ENCODE measurements at places on chromosomes 7 and 10.

DNA sequence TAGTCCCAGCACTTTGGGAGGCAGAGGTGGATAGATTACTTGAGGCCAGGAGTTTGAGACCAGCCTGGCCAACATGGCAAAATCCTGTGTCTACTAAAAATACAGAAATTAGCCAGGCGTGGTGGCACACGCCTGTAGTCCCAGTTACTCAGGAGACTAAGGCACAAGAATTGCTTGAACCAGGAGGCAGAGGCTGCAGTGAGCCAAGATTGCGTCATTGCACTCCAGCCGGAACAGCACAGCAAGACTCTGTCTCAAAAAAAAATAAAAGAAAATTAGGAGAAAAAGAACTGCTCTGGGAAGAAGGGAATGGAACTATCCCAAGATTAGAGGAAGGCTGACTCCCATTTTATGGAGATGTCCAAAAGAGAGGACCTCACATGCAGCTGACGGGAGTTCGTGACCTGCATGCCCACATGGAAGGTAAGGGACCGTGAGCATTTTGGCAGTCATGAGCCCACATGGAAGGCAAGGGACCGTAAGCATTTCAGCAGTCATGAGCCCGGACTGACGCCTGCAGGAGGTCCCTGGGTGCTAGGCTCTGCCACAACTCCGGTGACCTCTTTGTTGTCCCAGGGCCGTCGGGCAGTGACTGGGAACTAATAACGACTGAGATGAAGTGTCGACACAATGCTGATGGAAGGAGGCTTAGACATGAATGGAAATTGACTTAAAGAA lies 18.6 kb upstream of the GTPBP4 start:
- no peak for DNase-seq

GRCh38 chr7:45052011-45052410 lies 36.8 kb downstream of the NACAD start:
- DNase-seq = no peak

GRCh38 chr7:18400726-18401125 lies 94.8 kb upstream of the HDAC9 start:
- DNase-seq = no peak

GRCh38 chr10:97921581-97922021 lies 72.0 kb downstream of the GOLGA7B start:
- DNase-seq = no peak

GRCh38 chr10:96390460-96390864 lies 31.7 kb upstream of the OPALIN start:
- DNase-seq = no peak

DNA sequence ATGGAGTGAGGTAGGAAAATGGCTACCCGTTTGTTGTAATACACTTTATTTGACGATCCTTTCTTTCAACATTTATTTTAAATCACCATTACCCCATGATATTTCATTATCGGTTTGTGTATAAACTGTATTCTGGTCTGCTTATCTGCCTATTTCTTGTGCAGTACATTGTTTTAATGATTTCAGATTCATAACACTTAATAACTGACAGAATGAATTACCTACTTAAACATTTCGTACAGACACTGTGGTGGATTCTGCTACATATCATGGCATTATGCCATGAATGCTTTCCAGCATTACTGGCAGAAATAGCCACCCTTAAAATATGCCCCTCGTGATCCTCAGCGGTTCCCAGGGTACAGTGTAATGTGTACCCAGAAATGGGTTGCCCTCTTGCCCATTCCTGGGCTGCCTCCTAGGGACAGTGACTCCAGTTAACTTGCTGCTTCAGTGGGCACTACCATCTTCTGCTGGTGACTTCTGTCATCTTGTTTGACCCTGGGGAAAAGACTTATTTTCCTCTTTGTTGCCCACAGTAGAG lies 74.5 kb downstream of the C1GALT1 start:
- no peak for DNase-seq

GRCh38 chr7:123647106-123647730 lies 8.4 kb upstream of the LMOD2 start:
- DNase-seq = no peak

DNA sequence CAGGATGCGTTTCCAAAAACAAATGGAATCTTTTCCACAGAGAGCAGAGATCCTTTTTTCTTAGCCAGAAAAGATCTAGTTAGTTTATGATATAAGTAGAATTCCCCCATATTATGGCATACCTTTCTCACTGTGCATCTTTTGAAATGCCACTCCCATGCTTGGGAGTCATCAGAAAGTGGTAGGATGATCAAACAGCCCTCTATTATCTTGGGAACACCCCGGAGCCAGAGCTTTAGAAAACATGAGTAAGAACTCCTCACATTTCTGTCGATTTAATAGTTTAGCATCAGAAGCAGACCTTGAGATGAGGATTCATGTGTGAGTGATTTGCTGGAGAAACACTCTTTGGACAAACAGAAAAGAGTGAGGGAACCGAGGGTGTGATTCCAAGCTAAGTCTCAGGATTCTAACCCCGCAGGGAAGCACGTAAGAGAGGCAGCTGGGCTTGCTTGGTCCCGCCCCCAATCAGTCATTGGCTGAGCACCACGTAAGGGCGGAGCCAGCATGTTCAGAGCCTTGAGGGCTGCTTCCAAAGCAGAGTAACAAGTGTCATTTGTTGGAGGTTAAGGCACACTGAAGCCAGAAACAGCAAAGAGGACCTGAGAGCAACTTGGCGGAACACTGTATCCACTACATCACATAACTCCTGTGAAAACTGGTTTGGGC lies 43.7 kb upstream of the NXPH1 start:
- DNase-seq = no peak

- no peak for DNase-seq
Observed at GRCh38 chr7:122304319-122304975, at the start of gene FEZF1. TSS of gene FEZF1 (minus strand) at chr7:122304750. CDS start at chr7:122304437, 313 bp downstream.

- no peak for DNase-seq
Observed at GRCh38 chr10:95394161-95394880, 103.5 kb upstream of the PDLIM1 start.

GRCh38 chr10:69466158-69466490 lies 14.9 kb downstream of the TSPAN15 start:
- DNase-seq = no peak

DNA sequence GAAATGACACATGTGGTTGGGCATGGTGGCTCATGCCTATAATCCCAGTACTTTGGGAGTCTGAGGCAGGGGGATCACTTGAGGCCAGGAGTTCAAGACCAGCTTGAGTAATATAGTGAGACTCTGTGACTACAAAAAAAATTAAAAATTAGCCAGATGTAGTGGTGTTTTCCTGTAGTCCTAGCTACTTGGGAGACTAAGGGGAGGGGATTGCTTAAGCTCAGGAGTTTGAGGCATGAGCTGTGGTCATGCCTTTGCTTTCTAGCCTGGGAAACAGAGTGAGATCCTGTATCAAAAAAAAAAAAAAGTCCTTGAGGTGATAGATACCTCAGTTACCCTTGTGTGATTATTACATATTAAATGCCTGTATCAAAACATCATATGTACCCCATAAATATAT lies 116.7 kb downstream of the SLC25A40 start:
- DNase-seq = no peak

DNA sequence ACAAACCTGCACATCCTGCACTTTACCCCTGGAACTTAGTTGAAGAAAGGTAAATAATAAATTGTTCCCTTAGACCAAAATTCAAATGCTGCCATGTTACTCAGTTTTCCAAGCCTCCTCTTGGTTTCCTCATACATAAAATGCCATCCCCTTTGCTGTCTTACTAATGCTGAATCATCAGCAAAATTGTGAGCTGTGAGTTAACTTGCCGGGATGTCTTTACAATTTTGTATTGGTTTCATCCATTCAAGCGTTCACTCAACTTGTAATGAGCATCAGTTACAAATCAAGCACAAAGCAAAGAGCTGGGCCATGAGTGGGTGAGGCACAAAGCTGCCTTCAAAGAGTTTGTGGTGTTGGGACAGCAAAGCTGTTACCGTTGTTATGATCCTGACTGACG lies 395.8 kb upstream of the ZMIZ1 start:
- DNase-seq = no peak

GRCh38 chr10:85105614-85106255 lies 777.3 kb downstream of the CCSER2 start:
- DNase-seq = no peak

DNA sequence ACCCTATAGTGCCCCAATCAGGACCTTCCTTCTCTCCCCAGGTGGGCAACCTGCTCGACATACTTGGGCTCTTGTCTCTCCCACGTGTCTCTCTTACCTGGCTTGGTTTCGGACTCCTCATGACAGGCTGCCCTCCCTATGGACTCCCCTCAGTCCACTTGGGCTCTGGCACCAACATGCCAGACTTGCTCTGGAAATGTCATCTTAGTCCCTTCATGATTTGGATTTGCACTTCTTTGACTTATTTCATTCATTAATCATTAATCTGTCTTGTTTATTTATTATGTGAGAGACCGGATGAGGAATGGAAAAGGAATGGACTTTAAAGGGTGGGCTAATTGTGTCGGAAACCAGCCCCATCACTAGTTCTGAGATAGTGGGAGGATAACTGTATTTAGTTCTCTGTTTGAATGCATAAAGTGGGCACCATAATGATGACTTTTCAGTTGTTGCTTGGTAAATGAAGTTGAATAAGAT lies 108.0 kb downstream of the SND1 start:
- DNase-seq = no peak

DNA sequence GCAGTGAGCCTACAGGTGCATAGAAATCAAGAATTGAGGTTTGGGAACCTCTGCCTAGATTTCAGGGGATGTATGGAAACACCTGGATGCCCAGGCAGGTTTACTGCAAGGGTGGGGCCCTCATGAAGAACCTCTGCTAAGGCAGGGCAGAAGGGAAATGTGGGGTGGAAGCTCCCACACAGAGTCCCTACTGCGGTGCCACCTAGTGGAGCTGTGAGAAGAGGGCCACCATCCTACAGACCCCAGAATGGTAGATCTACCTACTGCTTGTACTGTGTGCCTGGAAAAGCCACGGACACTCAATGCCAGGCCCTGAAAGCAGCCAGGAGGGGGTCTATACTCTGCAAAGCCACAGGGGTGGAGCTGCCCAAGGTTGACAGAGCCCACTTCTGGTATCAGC lies 533.5 kb downstream of the GPAM start:
- no peak for DNase-seq

- DNase-seq = no peak
Observed at GRCh38 chr7:14483663-14484062, 418.9 kb downstream of the DGKB start.

GRCh38 chr7:57646901-57647246 lies 196.9 kb downstream of the ZNF716 start:
- DNase-seq = no peak

DNA sequence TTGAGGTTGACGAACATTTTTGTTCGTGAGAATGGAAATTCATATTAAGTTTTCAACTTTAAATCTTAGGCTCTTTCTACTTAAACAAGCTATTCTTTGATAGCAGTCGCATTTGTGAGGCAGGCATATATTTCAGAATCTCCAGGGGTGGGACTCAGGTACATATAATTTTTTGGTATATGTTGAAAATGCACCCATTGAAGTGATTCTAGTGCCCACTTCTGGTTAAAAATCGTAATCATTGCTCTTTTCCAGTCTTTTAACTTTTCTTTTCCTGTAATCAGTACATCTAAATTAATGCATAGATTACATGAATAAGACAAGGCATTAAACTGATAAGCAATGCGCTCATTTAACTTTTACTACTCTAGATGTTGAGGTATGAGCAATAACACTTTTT lies 67.8 kb downstream of the ZNRF2 start:
- DNase-seq = no peak

DNA sequence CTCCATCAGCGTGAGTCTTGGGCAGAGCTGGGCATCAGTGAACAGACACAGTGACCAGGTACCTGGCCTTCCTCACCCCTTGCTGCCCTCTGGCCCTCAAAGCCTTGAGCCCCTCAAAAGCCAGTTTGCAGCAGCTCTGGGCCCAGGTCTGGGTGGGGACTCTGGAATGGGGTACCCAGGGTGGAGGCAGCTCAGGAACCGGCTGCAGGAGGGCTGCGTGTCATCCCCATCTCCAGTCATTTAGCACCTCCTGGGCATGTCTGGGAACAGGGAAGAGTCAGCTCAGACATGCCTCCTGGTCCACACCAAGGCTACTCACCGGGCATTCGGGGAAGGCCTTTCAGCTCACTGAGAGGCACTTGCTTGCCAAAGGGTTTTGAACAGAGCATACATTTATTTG lies 503.3 kb downstream of the TCERG1L start:
- no peak for DNase-seq

DNA sequence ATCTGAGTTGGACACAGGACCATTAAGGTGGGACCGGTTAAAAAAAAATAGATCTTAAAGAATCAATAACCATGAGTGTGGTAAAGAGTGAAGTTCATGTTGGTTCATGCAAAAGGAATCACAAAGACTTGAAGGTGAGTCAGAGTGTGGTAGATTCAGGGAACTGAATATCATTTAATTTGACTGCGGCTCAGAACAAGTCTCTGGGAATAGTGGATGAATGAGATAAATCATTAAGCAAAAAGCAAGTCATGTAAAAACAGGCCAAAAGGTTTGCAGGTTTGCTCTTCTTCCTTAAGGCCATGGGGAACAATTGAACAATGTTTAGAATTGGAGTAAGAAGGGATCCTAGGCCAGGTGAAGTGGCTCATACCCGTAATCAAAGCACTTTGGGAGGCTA lies 385.8 kb downstream of the ETV1 start:
- DNase-seq = no peak

GRCh38 chr10:22103701-22104470 lies 100.4 kb upstream of the DNAJC1 start:
- DNase-seq = no peak

GRCh38 chr7:150820148-150820547 lies 19.6 kb downstream of the TMEM176A start:
- no peak for DNase-seq

- no peak for DNase-seq
Observed at GRCh38 chr10:120508393-120508792, 51.4 kb downstream of the PLPP4 start.

DNA sequence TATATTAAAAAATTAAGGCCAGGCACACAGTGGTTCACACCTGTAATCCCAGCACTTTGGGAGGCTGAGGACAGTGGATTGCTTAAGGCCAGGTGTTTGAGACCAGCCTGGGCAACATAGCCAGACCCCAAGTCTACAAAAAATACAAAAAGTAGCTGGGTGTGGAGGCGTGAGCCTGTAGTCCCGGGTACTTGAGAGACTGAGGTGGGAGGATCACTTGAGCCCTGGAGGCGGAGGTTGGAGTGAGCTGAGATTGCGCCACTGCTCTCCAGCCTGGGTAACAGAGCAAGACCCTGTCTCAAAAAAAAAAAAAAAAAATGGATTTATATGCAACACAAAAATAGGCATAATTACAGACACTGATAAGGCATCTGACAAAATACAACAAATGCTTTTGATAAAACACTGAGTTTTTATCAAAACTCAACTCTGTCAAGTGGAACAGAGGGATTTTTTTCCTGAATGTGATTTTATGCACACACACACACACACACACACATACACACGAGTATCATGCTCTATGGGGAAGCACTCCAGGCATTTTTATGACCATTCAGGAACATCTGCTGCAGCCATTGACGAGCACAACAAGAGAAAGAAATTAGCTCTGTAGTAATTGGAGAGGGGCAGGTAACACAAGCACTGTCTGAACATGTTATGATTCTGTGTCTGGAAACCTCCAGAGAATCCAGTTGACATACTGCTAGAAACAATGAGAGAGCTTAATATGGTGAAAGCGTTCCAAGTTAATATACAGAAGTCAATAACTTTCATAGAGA lies 193.1 kb downstream of the WDR37 start:
- no peak for DNase-seq

- no peak for DNase-seq
Observed at GRCh38 chr7:104175361-104175984, 32.3 kb downstream of the ORC5 start.
